ENCODE measurements at places on chromosomes 13 and 19. TPM values are rescaled to one million over a fixed set of nuclear protein-coding genes. Genes with fewer than 3 reads are reported as not detected.

SIGLEC12 gene
- total RNA-seq = not detected

CFD gene
- total RNA-seq = 8.9 TPM

CFAP97D2 gene
- not detected for total RNA-seq

ITM2B gene
- 115 TPM for total RNA-seq

DKKL1 gene
- total RNA-seq = under 0.01 TPM

DACH1 gene
- not detected for total RNA-seq

FGF22 gene
- total RNA-seq = not detected

KLC3 gene
- total RNA-seq = 82.5 TPM

RAB8A gene
- 32.0 TPM for total RNA-seq

SLC7A9 gene
- not detected for total RNA-seq

GARIN5A gene
- total RNA-seq = 0.21 TPM

IGFL4 gene
- total RNA-seq = not detected

PDX1 gene
- not detected for total RNA-seq

SLC25A42 gene
- total RNA-seq = 1.4 TPM

NLRP7 gene
- not detected for total RNA-seq

RGS9BP gene
- total RNA-seq = under 0.01 TPM

OR7A5 gene
- not detected for total RNA-seq

GAPDHS gene
- not detected for total RNA-seq

TSKS gene
- not detected for total RNA-seq

RASL11A gene
- total RNA-seq = 0.72 TPM

ZNF77 gene
- 4.0 TPM for total RNA-seq

Data from tracheal epithelial cell (primary cell).